Mammary epithelial cell (primary cell): ENCODE measurements at places on chromosomes 6 and 20.

DNA sequence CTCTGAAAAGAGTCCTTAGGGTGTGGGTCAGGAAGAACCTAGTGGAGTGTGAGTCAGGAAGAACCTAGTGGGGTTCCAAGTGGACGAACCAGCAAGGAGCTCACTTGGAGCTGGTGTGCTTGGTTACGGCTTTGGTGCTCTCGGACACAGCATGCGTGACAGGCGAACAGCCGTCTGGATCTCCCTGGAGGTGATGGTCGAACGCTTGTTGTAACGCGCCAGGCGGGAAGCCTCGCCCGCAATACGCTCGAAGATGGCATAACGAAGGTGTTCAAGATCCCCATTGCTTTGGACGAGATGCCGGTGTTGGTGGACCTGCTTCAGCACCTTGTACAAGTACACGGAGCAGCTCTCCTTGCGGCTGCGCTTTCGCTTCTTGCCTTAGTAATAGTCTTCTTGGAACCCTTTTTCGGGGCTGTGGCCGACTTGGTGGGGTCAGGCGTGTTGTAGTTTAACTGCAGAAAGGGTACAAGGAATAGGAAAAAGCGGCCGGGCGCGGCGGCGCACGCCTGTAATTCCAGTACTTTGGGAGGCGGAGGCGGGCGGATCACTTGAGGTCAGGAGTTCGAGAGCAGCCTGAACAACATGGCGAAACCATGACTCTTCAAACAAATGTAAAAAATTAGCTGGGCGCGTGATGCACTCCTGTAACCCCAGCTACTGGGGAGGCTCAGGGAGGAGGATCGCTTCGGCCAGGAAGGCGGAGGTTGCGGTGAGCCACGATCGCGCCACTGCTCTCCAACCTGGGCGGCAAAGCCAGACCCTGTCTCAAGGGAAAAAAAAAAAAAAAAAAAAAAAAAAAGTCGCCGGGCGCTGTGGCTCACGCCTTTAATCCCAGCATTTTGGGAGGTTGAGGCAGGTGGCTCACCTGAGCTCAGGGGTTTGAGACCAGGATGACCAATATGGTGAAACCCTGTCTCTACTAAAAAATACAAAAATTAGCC, 48.0 kb downstream of the OR2B2 start:
- no peak for DNase-seq

GRCh38 chr20:63706027-63706695, 1.6 kb downstream of the ARFRP1 start:
- no peak for DNase-seq

DNA sequence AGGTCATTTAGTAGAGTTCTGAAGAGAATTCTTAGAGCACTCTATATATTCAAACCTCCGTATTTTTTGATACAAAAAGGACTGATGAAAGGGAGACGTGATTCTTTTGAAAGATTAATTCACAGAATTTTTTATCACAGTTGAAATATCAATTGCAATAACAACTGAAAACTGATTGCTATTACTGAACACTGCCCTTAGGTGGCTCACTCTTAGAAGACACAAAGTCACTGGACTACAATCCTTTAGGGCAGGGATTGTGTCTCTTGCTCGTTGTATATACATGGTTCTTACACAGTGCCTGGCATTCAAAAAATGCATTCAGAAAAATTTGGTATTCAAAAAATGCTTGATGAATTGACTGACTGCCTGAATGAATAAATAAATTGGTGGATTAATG, 17.1 kb upstream of the CALHM6 start:
- DNase-seq = peak; percentile 27

DNA sequence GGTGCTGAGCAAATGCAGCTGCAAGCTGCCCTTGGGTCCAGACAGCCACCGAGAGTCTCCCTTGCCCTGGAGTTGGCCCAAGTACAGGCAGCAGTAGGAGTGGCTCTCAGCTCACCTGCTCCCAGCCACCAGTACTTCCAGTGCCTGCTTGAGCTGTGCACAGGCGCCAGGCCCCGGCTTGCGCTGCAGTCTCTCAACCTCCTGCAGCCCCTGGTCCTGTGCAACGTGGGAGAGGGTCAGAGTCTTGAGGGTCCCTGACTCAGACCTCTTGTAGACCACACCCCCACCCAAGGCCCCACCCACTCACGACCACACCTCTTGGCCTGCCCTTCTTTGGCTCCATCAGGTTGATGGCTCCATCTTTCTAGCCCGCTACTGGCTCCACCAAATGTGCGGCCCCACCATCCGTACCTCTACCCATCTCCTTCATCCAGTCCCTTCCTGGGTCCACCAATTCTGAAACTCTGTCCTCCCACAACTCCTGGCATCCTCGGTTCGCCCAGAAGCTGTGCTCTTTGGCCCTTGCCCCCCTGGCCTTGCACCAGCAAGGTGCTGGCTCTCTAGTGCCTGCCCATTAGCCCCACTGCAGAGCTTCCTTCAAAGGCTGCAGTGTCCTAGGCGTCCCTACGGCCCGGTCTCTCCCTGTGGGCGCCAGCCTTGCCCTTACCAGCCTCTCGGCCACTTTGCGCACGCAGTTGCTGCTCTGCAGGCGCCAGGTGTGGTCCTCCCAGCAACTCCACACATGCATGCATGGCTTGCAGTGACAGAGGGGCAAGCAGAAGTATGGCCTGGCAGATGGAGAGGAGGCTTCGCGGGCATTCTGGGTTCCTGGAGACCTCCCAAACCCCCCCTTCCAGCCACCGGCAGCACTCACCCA, 16.5 kb upstream of the SPAG4 start:
- DNase-seq = no peak

DNA sequence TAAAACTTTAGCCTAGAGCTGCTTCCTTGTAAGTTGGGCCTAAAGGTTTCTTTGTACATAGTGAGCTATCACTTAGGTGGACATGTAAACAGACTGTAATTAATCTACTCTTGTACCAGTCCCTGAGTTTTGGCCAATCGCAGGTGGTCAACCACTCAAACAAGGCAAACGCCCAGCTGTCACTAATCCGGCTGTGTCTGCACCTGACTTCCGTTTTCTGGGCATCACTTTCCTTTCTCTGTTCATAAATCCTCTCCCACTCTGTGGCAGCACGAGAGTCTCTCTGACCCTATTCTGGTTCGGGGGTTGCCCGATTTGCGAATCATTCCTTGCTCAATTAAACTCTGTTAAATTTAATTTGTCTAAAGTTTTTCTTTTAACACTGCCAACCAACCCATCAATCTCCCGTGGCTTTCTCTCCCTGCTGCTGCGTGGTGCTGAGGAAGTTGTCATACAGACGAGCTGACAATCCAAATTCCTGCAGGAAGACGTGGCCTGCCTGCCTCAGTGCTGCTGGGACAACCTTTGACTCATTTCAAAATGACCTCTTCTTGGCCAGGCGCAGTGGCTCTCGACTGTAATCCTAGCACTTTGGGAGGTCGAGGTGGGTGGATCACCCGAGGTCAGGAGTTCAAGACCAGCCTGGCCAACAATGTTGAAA, 206.3 kb downstream of the QKI start:
- DNase-seq = no peak

GRCh38 chr6:145809785-145810184, 4.8 kb downstream of the FBXO30 start:
- DNase-seq = peak; percentile 17

DNA sequence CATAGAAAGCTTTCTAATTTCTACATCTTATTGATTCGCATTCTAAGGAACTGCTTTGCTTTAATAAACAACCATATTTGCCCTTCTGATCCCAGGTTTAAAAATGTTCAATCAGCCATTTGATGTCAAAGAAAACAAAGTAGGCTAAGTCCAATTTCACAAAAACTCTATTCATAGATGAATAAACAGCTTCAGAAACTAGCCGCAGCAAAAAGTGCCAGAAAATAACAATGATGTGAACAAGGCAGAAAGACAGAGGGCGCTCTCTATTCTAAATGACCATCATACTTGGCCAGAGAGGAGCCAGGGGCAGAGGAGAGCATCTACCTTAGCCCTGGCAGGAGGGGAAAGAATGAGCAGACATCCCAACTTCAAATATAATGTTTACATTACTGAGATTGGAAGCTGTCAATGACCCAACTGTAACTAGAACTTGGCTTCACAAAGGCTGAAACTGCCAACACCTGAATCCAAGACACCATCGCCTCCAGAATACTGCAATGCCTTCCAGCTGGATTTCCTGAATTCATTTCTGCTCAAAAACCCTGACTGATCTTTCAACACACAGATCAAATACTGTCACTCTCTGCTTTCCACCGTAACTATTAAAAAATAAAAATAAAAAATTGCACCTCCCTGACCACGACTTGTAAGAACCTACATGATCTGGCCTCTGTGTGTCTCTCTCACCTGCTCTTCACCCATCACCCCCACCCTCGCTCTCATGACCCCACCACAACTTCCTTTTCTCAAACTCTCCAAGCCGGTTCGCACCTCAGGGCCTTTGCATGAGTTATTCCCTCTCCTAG, 9.5 kb downstream of the CNKSR3 start:
- DNase-seq = no peak

DNA sequence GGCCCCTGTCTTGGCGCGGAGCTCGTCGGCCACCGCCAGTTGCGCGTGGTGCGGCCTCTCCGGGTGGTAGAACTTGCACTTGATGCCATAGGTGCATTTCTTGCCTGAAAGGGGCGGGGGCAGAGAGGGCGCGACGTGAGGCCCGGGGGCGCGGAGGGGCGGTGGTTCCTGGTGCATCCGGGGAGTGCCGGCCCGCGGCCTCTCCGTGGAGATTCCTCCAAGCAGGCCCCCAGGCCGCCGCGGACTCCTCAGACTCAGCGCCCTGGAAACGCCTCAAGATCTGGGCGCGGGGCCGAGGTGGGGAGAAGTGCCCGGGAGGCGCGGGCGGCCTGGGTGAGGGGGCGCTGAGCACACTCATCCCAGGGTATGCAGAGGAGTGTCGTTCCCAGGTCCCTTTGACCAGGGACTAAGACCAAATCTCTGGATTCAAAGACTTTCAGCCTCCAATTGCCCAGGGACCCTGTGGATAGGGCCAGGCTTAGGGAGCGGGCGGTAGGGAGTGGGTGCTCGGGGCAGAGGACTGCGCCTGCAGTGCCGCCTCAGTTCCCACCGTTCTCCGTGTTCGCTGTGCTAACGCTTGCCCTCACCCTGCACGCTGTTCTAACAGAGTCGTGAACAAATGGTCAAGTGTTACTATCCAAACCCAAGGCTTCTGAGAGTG, 33.3 kb downstream of the ZC3H12D start:
- no peak for DNase-seq

- DNase-seq = no peak
These were observed 9.0 kb downstream of the VPS16 start for GRCh38 chr20:2849529-2849928.

- no peak for DNase-seq
These were observed 26.1 kb downstream of the NCOA7 start for GRCh38 chr6:125816828-125817280.

- DNase-seq = peak; percentile 43
These were observed 39.9 kb downstream of the MAPK14 start for GRCh38 chr6:36067374-36068011.

GRCh38 chr6:71067816-71068215, 111.0 kb upstream of the B3GAT2 start:
- no peak for DNase-seq

- DNase-seq = no peak
These were observed 40.0 kb upstream of the GNRH2 start for GRCh38 chr20:3003416-3003815.

- DNase-seq = no peak
These were observed 92.7 kb downstream of the EYA4 start for GRCh38 chr6:133333852-133334251.

GRCh38 chr6:42963855-42964605, 3.5 kb downstream of the GNMT start:
- DNase-seq = peak; percentile 37

GRCh38 chr6:166687879-166688205, 60.8 kb upstream of the RPS6KA2 start:
- no peak for DNase-seq

DNA sequence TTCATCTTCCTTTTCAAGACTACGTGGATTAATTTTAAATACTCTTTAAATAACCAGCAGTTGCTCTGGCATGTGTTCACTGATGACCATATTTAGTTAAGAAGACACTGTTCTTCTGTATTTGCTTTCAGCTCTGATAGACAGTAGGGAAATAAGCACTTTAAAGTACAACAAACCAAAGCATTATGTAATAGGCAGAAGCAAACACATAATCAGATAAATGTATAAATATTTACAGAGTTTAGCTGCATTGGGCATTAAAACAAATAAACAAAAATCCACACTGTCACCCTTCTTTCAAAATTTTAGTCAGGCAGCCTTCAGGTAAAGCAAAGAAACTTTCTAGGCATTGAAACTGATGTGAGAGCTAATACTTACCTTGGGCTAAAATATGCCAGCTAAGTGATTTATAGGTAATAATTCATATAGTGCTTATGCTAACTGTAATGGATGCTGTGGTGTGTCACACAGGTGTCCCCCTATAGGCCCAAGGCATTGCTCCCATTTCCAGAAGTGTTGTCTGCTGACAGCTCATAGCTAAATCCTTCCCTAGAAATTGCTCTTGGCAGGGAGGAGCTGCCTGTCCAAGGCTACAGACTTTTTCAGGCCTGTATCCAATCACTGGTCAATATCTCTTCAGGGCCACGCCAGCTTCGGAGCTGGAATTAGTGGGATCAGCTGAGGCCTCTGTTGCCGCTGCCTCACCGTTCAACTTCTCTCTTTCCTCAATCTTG, 111.5 kb upstream of the CITED2 start:
- DNase-seq = no peak

DNA sequence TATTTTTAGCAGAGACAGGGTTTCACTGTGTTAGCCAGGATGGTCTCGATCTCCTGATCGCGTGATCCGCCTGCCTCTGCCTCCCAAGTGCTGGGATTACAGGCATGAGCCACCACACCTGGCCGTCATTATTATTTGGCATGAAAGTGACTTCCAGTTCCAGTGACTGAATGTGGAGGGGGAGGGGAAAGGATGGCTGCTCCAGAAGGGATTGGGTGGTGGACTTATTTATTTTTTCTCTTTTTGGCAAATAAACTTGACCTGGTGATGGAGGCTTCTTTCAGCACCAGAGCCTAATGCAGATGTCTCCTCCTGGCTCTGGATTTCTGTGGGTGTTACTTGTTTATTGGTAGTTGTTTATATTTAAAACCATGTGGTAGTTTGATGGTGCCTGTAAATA, 16.9 kb upstream of the SLC22A23 start:
- DNase-seq = no peak

- peak; percentile 5 for DNase-seq
These were observed 280.6 kb downstream of the LAMA2 start for GRCh38 chr6:129163551-129163950.

GRCh38 chr6:7902221-7902620, 8.4 kb downstream of the TXNDC5 start:
- DNase-seq = no peak

DNA sequence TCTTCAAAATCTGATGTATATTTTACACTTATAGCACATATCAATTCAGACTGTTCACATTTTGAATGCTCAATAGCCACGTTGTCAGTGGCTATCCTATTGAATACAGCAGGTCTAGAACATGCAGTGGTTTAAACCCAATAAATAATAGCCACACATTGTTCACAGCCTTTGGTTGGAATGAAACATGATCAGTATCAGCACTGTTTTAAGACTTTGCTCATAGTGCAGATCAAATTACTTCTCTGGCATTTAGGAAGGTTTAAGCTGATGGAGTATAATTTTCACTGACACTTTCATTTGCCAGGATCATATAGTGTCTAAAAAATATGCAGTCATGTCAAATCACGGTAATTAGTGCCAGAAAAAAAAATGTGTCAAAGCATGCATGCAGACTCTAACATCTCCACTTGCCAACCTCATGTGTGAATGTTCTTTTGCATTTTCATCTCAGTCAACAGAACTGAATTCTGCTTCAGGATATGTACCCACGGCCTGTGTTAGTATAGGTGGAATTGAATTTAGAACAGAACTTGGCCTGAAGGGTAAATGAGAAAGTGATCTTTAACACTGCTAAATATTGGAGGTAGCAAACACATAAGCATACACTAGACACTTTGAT, 184.1 kb downstream of the SLC24A3 start:
- DNase-seq = no peak

- DNase-seq = peak; percentile 75
These were observed 71.6 kb upstream of the CD93 start for GRCh38 chr20:23157734-23158133.
